HFFc6 (cell line): ENCODE measurements at places on chromosomes 3 and 15. TPM values are rescaled to one million over a fixed set of nuclear protein-coding genes. Genes with fewer than 3 reads are reported as not detected.

- no peak for DNase-seq
Measured at GRCh38 chr3:189621948-189622603, 9.1 kb upstream of the TP63 start.

GRCh38 chr3:138451595-138452162, 17.3 kb downstream of the ESYT3 start:
- no peak for DNase-seq

Gene GUCA1C
- not detected in 3 replicates for total RNA-seq

DNA sequence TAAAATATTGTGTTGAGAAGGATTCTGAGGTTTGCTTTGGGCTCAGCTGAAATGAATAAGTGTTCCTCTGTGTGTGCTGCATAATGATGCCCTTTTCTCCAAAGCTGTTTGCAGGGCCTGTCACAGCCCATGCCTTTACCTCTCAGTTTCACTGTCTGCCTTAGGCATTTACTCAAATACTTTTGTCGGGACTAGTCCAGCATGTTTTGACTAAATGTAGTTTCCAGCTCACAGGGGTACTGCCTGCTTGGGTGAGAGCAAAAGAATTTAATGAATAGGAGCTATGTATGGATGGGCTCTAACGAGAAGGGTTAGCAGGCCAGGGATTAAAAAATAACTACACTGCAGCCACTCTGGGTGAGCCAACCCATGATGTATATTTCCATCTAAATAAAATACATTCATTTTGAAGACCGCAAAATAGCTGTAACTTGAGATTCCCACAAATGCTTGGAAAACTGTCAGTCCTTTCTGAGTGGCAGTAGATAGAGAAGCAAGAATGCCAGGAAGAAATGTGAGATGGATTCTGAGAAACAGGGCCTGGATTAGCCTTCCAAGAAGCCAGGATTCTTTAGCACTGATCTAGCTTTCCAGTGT, 549.2 kb upstream of the TBL1XR1 start:
- DNase-seq, result no peak

GRCh38 chr15:39584662-39585388, 3.9 kb downstream of the THBS1 start:
- peak; percentile 78 for DNase-seq

GRCh38 chr15:39808909-39809308, 26.3 kb upstream of the FSIP1 start:
- DNase-seq, result no peak

DNA sequence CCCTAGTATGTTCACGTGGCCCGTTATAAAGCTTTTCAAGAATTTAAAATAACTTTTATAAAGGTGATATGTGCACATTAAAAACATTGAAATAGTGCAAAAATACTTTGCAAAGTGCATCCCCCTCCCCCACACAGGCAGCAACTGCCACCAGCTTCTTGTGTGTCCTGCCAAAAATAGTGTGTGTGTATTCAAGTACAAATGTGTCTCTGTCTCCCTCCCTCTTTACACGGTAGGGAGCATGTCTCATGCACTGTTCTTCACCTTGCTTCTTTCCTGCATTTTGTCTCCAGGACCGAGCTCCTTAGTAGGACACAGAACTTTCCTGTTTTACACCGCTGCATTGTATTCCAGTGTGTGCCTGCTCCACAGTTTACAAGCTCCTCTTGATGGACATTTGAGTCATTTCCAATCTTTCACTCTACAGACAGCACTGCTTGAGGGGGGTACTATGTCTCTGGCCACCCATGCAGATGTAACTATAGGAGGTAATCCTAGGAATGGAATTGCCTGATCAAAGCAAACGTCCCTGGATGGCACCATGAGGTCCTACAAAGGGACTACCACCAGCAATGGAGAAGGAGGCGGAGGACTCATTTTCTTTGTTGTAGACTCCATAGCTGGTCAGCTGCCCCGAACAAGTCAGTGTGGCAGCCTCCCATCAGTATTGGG, 52.4 kb downstream of the SLC6A6 start:
- no peak for DNase-seq

Gene C3orf22
- not detected in 3 replicates for total RNA-seq

GRCh38 chr3:168951884-168952283, 711.6 kb downstream of the MECOM start:
- no peak for DNase-seq

GRCh38 chr3:158458464-158458863, 112.5 kb upstream of the MLF1 start:
- DNase-seq, result no peak

Gene PRRT3
- 4.8 to 9.4 TPM (median 5.6 TPM) in 3 replicates for total RNA-seq

Gene CMTM8
- not detected in 3 replicates for total RNA-seq

GRCh38 chr3:180570238-180570637, 31.7 kb upstream of the TTC14 start:
- DNase-seq, result no peak

Gene LOXL1
- 251 to 301 TPM (median 272 TPM) in 3 replicates for total RNA-seq
